Mesothelial cell of epicardium (in vitro differentiated cells): ENCODE measurements at places on chromosomes 2 and 18. TPM values are rescaled to one million over a fixed set of nuclear protein-coding genes. Genes with fewer than 3 reads are reported as not detected.

DNA sequence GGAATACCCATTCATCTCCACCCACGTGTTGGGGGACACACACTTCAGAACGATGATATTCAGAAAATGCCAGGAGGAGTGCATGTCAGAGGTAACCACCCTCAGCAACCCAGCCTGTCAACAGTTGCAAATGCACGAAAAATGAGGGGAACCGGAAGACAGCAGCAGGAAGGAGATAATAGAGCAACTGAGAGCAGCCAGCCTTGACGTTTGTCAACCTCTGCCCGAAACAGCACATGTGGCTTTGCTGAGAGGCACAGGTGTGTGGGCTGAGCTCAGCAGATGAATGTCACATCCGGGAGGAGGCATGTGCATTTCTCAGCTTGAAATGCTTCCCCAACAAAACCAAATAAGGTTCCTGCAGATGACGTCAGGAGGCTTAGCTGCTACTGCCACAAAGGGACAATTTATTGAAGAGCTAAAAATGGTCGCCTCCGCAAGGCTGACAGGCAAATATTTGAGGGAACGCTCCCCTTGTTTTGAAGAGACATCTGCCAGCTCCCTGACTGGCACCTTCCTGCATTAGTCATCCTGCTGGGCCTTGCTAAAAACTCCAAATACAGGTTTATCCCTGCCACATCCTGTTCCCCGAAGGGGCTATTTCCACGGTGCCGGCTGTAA lies 419.0 kb downstream of the NBAS start:
- no peak for DNase-seq

SLC16A14 gene
- 9.5 to 10.1 TPM (median 9.7 TPM) in 3 replicates for total RNA-seq

GRCh38 chr2:32135409-32135808 lies 30.3 kb upstream of the SLC30A6 start:
- DNase-seq = no peak

DNA sequence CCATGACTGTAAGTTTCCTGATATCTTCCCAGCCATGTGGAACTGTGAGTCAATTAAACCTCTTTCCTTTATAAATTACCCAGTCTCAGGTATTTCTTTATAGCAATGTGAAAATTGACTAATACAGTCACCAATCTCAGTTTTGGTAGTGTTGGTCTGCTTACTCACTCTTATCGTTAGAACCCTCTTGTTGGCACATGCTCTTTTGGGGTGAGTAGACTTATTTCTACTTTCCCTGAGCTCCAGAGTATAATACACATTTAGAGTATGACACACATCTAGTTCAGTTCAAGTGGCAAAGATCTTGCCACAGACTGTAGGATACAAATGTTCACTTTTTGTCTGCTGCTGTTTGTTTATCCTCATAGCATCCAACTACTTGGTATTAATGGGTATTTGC lies 347.5 kb upstream of the CELF4 start:
- no peak for DNase-seq

GRCh38 chr2:58098254-58099095 lies 51.9 kb downstream of the VRK2 start:
- no peak for DNase-seq

GRCh38 chr2:226754821-226755604 lies 44.6 kb downstream of the IRS1 start:
- no peak for DNase-seq
